Stomach (tissue), 19 donors: ENCODE measurements at places on chromosomes 13 and 19.

GRCh38 chr13:110790371-110790770 is 76.9 kb downstream of the ING1 start:
- no peak overlapping the region for H3K4me3 ChIP-seq
- no peak overlapping the region for H3K27ac ChIP-seq
- DNase-seq: no peak

DNA sequence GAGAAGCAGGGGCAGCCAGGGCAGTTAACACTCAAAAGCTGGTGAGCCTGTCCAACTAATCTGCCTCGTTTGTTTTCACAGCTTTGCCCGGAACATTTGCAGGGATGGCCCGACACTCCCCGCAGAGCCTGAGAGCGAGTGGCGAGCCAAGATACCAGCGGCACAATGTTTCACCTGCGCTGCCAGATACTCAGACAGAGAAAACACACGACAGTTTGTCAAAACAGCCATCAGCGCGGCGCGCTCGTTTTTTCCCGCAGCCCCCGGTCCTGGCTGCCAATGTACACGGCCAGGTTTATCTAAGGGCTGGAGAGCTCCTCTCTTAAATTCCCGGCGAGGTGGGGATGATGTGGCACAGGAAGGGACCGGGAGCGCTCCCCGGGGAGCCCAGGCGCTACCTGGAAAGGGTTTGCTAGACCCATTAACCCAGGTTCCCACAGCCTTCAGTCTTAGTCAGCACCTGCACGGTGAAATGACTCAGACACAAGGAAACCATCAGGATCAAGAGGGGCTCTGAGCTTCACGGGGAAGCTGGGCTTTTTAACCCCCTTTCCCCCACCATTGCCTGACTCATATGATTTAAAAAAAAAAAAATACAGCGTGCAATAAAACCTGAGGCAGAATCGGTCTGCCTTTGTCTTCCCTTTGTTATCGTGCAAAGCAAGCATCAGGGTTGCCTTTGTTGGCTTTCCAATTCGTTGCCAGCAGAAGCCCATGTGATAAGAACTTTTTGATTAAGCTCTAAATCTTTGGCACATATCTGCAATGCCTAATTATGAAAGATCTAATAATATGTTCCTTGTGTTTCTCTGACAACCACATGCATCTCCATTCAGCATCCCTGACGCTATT is 186.2 kb downstream of the EFNB2 start:
- H3K36me3 ChIP-seq: no peaks in the 10 kb centered on the region
- H3K4me1 ChIP-seq: peaks cover 25% of the 10 kb centered on the region
- H3K27ac ChIP-seq: peak overlapping the region; percentile 50
- H3K27me3 ChIP-seq: peaks cover 12% of the 10 kb centered on the region
- peak overlapping the region; percentile 34 for H3K4me3 ChIP-seq
- peak; percentile 68 for DNase-seq

- no peaks in the 10 kb centered on the region for H3K27me3 ChIP-seq
- H3K4me1 ChIP-seq: peaks cover 18% of the 10 kb centered on the region
- H3K4me3 ChIP-seq: no peak overlapping the region
- no peak overlapping the region for H3K27ac ChIP-seq
Measured at GRCh38 chr19:19057720-19058119, 6.1 kb upstream of the SLC25A42 start.

- no peak for DNase-seq
- H3K36me3 ChIP-seq: peaks cover 13% of the 10 kb centered on the region
- no peaks in the 10 kb centered on the region for H3K27me3 ChIP-seq
Measured at GRCh38 chr13:36998624-36999041, 507 bp downstream of the ALG5 start.

- H3K27ac ChIP-seq: peak overlapping the region; percentile 91
- peaks cover 35% of the 10 kb centered on the region for H3K4me1 ChIP-seq
- peak overlapping the region; percentile 84 for H3K4me3 ChIP-seq
- H3K36me3 ChIP-seq: peaks cover 7% of the 10 kb centered on the region
- no peaks in the 10 kb centered on the region for H3K27me3 ChIP-seq
Measured at GRCh38 chr19:47610902-47611301, 2.0 kb downstream of the BICRA start.

GRCh38 chr13:20230913-20231838 is 943 bp downstream of the GJB6 start:
- H3K4me1 ChIP-seq: peaks cover 18% of the 10 kb centered on the region
- H3K36me3 ChIP-seq: no peaks in the 10 kb centered on the region
- peaks cover 9% of the 10 kb centered on the region for H3K27me3 ChIP-seq
- H3K27ac ChIP-seq: no peak overlapping the region
- peak overlapping the region; percentile 34 for H3K4me3 ChIP-seq

- H3K27ac ChIP-seq: no peak overlapping the region
- H3K4me1 ChIP-seq: no peaks in the 10 kb centered on the region
- no peak overlapping the region for H3K4me3 ChIP-seq
- H3K36me3 ChIP-seq: no peaks in the 10 kb centered on the region
- H3K27me3 ChIP-seq: no peaks in the 10 kb centered on the region
Measured at GRCh38 chr13:59303433-59303832, 860.3 kb downstream of the DIAPH3 start.

DNA sequence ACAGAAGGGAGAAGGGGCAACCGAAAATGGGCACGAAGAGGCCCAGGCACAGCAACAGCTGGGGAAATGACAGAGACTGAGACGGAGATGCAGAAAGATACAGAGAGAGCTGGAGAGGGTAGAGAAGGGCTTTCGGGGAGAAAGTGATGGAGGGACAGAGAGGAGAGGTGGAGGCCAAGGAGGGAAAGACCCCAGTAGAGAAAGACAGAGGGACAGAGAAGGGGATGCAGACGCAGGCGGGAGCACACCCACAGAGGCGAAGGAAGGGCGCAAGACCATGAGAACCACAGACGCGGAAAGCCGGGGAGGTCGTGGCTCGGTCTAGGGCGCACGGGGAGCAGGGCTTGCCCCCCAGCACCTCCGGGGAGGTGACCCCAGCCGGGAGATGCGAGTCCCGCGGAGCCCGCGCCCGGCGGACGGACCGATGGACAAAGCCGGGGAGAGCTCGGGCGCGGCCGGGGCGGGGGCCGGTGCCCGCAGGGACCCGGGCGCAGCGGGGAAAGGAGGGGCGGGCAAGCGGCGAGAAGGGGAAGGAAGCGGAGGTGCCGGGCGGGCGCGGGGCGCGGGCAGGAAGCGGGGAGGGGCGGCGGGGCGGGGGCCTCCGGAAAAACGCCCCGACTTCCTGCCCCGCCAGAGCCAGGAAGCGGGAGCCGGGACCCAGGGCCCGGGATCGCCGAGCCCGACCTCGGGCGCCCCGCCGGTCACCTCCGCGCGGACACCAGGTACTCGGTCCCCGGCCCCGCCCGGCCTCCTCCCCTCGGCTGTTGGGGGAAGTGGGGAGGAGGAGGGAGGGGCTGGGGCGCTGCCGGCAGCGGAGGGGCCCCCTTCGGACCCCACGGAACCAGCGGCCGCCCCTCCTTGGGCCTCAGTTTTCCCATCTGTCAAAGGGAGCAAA is at the start of gene ARHGEF1:
Gene ARHGEF1 (plus strand): TSS at position 617 of the 895 bp plus-strand sequence. CDS start 4,899 bp downstream, outside the sequence.
- no peaks in the 10 kb centered on the region for H3K27me3 ChIP-seq
- peaks cover 2% of the 10 kb centered on the region for H3K36me3 ChIP-seq
- peak; percentile 62 for DNase-seq

- no peak overlapping the region for H3K4me3 ChIP-seq
- H3K36me3 ChIP-seq: no peaks in the 10 kb centered on the region
- no peak overlapping the region for H3K27ac ChIP-seq
- H3K4me1 ChIP-seq: peaks cover 27% of the 10 kb centered on the region
Measured at GRCh38 chr19:560121-560520, 12.3 kb upstream of the BSG start.

DNA sequence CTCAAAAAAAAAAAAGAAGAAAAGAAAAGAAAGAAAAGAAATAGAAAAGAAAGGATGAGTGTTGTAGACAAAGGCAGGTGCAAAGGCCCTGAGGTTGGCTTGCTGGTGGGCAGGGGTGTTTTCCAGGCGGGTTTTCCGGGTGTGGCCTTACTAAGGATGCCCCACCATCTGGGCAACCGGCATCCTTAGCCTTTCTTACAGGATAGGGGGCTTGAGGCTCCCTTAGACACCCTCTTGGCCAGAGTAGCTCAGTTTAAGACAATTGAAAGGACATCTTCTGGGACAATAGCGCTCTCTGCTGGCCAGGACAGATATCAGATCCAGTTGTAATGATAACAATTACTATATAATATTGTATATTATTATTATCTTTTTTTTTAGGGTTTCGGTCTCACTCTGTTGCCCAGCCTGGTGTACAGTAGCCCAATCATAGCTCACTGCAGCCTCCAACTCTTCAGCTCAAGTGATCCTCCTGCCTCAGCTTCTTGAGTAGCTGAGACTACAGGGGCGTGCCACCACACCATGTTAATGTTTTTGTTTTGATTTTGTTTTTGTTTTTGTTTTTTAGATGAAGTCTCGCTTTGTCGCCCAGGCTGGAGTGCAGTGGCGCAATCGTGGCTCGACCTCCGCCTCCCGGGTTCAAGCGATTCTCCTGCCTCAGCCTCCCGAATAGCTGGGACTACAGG is 1.4 kb upstream of the QTRT1 start:
- peak; percentile 74 for DNase-seq
- H3K4me3 ChIP-seq: no peak overlapping the region
- H3K36me3 ChIP-seq: peaks cover under 1% of the 10 kb centered on the region
- peaks cover 21% of the 10 kb centered on the region for H3K4me1 ChIP-seq

DNA sequence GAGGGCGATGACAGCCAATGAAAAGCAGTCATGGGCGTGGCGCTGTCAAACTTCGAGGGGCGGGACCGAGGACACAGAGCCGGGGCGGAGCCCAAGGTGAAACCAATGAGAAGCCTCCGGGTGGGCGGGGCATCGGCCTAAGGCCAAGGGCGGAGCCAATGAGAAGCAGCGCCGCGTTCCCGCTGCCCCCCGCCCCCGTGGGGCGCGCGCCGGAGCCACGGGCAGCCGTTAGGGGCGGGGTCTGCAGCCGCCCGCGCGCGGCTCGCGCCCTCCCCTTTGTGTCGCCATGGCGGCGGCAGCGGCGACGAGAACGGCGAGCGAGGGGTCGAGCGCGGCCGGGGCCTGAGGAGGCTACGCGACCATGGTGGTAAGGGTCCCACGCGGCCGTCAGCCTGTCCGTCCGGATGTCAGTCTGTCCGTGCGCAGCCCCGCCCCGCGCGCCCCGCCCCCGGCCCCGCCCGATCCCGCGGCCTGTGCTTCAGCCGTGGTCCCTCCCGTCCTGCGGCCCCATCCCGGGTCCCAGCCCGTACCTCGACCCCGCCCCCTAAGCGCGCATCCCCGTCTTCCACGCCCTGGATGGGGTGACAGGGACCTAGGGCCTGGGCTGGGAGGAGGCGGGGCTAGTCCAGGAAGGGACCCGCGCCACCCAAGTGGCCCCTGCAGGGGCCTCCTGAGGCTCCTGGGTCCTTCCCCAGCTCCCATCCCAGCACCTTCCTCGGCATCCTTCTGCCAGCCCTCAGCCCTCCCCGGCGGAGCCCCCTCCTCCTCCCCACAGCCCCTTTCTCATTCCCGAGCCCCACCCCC is at the start of gene ARHGAP33:
Gene ARHGAP33 (plus strand): TSS at position 267 of the 804 bp plus-strand sequence. CDS start 95 bp downstream, at position 362.
- no peaks in the 10 kb centered on the region for H3K27me3 ChIP-seq
- H3K27ac ChIP-seq: peak within 1 kb of the TSS; percentile 35
- H3K36me3 ChIP-seq: peaks cover 20% of the 10 kb centered on the region
- peak; percentile 99 for DNase-seq
- H3K4me1 ChIP-seq: peaks cover 21% of the 10 kb centered on the region

DNA sequence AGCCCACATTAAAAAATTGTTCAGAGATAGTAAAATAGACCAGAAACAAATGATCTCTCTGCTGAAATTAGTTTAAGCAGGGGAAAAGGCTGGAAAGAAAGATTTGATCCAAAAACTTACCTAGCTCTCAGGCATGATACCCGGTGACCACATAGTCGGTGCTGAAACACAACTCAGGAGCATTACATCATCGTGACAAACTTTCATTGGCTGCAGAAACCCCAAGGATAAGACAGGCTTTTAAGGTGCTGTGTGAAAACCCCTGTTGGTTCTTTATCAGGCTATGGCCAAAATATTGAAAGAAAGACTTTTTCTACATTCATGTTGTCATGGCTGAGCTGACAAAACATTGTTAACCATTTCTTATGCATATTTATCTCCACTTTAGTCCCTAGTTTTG is 171.7 kb upstream of the KLF12 start:
- DNase-seq: no peak
- no peak overlapping the region for H3K27ac ChIP-seq
- H3K4me1 ChIP-seq: peaks cover 9% of the 10 kb centered on the region
- H3K27me3 ChIP-seq: no peaks in the 10 kb centered on the region
- no peak overlapping the region for H3K4me3 ChIP-seq

- H3K4me3 ChIP-seq: peak overlapping the region; percentile 33
- H3K27me3 ChIP-seq: no peaks in the 10 kb centered on the region
- no peaks in the 10 kb centered on the region for H3K36me3 ChIP-seq
- peak; percentile 61 for DNase-seq
Measured at GRCh38 chr13:66994097-66994496, 236.0 kb downstream of the PCDH9 start.

DNA sequence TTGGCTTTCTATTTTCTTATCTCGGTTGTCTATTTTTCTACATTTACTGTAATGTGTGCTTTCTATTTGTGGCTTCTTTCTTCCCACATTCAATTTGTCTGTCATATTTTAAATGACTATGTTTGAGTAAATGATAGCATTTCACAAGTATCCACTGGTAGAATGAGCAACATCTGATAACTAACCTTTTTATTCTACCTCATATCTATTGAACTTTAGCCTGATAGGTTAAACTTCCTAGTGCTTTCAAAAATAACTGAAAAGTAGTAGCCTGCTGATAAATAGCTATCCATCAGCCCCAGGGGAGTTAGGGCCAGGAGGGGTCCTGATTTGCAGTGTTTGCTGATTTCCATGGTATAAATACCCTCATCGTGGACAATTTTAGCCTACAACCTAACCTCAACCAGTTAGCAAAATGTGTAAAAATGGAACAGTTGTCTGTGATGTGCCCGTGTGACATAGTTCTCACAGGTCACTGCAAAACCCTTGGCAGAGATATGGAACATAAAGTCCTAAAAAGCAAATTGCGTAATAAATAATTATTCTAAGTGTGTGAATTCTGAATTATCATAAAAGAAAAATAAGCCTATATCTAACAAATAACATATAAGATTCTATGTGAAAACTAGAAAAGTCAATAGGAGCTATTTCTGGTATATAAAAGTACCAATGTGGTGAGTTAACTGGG is 32.1 kb downstream of the KCTD12 start:
- no peaks in the 10 kb centered on the region for H3K27me3 ChIP-seq
- no peak overlapping the region for H3K27ac ChIP-seq

DNA sequence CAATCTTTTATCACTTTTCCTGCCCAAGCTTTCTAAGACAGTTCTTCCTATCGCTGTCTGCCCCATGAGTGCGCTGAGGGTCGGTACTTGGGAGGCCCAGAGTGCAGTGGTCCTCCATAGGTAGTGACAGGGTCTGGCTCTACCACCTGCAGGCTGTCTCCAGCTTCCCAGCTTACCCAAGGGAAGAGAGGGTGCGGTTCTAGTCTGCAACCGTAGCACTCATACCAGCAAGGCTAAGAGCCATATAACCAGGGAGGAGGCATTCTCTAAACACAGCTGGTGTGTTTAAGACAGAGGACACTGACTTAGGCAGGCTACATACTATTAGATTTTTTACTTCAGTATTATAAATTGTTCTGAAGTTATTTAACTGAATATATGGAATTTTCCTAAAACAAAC is 8.2 kb downstream of the PROZ start:
- peaks cover 19% of the 10 kb centered on the region for H3K27me3 ChIP-seq
- H3K36me3 ChIP-seq: no peaks in the 10 kb centered on the region
- no peak overlapping the region for H3K27ac ChIP-seq
- DNase-seq: no peak
- H3K4me3 ChIP-seq: no peak overlapping the region
- peaks cover 13% of the 10 kb centered on the region for H3K4me1 ChIP-seq
